WTC11 (cell line): ENCODE measurements at places on chromosomes 1 and 21. TPM values are rescaled to one million over a fixed set of nuclear protein-coding genes. Genes with fewer than 3 reads are reported as not detected.

Gene OR2T6
- total RNA-seq = not detected in 3 replicates

- DNase-seq = no peak
- peaks cover 7% of the 10 kb centered on the region; the same call in 1 of the 2 replicates for H3K27me3 ChIP-seq
- H3K27ac ChIP-seq = no peak overlapping the region
- no peaks in the 10 kb centered on the region for H3K4me1 ChIP-seq
Observed at GRCh38 chr1:30777060-30777903, 19.7 kb upstream of the LAPTM5 start.

DNA sequence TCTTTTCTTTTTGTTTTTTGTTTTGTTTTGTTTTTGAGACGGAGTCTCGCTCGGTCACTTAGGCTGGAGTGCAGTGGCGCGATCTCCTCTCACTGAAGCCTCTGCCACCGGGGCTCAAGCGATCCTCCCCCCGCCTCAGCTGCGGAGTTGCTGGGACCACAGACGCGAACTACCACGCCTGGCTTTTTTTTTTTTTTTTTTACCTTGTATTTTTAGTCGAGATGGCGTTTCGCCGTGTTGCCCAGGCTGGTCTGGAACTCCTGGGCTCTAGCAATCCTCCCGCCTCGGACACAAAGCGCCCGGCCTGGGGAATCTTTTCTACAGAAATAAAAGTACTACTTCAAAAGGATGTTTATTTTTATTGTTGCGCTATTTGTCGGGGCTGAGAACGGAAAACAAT, 1.1 kb upstream of the SETDB1 start:
- DNase-seq = peak; percentile 16
- peaks cover 13% of the 10 kb centered on the region for H3K4me1 ChIP-seq
- no peak overlapping the region for H3K27ac ChIP-seq
- peaks cover 26% of the 10 kb centered on the region for H3K36me3 ChIP-seq

DNA sequence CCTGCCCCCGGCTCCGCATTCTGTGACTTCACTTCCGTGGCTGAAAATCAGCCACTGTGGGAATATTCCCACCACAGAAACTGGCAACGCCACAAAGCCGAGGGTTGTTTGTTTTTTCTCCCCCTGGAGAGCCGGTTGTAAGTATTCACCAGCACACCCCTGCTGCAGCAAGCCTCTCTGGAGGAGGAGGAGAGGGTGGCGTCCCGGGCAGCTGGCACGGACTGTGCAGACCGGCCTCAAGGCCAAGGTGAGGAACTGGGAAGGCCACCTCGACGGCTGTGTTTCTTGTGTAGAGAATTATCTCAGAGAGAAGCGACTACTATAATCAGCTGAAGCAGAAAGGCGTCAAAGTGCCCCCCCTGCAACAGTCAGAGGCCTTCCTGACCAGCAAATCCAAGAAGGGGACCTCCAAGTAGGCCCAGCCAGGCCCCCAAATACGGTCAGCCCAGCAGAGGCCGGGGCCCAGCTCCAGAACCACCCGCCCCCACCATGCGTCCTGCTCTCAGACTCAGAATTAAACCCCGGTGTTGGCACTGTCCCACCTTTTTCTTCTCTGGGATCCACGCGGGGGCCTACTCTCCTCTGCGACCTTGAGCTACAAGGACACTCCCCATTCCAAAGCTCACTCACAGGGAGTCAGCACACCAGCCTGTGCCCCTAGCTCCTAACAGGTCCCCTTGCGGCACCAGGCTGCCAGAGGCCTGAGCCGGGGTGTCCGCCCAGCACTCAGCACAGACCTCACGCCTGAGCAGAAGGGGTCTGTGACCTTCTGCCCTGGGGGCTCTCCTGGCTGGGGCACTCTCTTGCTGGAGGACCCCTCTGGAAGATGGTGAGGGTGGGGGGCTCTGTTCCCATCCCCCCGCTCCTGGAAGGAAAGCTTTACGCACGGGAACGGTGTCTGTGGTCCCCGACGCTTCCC, 1.2 kb upstream of the SMIM1 start:
- H3K27ac ChIP-seq = no peak overlapping the region
- peaks cover 31% of the 10 kb centered on the region for H3K4me1 ChIP-seq
- H3K4me3 ChIP-seq = peak overlapping the region; percentile 64
- H3K27me3 ChIP-seq = peaks cover 10% of the 10 kb centered on the region
- peaks cover 2% of the 10 kb centered on the region; the same call in 1 of the 2 replicates for H3K36me3 ChIP-seq

- H3K4me1 ChIP-seq = peaks cover 15% of the 10 kb centered on the region
- no peak overlapping the region for H3K27ac ChIP-seq
- H3K36me3 ChIP-seq = no peaks in the 10 kb centered on the region
- H3K4me3 ChIP-seq = peak overlapping the region; percentile 68
- peaks cover 69% of the 10 kb centered on the region for H3K27me3 ChIP-seq
- DNase-seq = peak; percentile 72
Observed at GRCh38 chr1:146019231-146020057, 2.1 kb downstream of the HJV start.

DNA sequence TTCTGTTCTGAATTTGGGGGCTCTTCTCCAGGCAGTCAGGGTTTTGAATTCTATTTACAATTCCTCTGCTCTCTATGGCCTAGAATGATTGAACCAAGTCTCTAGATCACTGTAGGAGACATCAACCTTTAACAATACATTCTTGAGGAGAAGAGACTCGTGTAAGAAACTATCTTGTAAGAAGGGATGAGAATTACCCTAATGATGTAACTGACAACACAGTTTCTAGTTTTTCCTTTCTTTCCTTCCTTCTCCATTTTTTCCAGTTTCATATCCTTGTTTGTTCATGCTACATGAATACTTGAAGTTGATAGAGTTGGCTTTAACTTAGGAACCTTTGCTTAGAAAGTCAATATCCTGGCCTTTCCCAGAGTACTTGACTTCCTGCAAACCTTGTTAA, 1.3 kb upstream of the ATP1A1 start:
- peak overlapping the region; percentile 84 for H3K4me3 ChIP-seq
- H3K27ac ChIP-seq = no peak overlapping the region
- peaks cover 38% of the 10 kb centered on the region for H3K4me1 ChIP-seq
- peaks cover 21% of the 10 kb centered on the region for H3K27me3 ChIP-seq

DNA sequence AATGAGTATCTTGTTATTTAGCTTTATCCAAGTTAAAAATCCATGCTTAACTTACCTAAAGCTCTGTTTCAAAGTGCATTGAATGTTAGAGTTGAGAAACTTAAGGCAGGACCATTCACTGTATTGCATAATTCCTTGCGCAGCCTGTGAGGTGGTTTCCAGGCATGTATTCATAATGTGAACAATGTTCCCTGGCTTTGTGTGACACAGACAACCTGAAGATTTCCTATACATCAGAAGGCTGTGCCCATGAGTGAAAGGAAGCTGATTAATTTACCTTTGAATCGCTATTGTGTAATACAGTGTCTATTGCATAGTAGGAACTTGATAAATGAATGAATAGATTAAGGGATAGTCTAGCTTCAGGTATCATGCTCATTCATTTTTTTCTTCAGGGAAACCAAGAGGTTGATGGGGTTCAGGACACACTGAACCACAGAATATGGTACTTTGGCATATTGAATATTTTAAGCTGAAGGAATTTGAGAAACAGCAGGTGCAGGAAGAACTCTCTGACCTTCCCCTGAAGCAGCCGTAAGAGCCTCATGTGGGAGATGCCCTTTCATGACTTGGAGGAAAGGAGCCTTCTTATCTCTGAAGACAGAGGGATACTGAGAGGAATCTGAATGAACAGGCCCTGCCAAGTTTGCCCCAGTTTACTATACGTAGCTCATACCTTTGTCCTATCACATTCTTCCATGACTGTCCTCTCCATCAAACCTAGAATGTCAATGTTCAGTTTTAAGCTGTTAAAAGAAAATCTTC, 88.6 kb upstream of the GNG12 start:
- no peaks in the 10 kb centered on the region; the same call in 1 of the 2 replicates for H3K4me1 ChIP-seq
- H3K27me3 ChIP-seq = no peaks in the 10 kb centered on the region
- no peak for DNase-seq
- no peaks in the 10 kb centered on the region for H3K36me3 ChIP-seq
- no peak overlapping the region for H3K4me3 ChIP-seq

Gene TRIM33
- total RNA-seq = 42.0 to 44.5 TPM (median 42.7 TPM) in 3 replicates

- no peak for DNase-seq
- H3K4me1 ChIP-seq = no peaks in the 10 kb centered on the region
- no peak overlapping the region for H3K4me3 ChIP-seq
- H3K36me3 ChIP-seq = no peaks in the 10 kb centered on the region
- no peaks in the 10 kb centered on the region for H3K27me3 ChIP-seq
Observed at GRCh38 chr1:82697965-82698364, 897.2 kb downstream of the ADGRL2 start.

DNA sequence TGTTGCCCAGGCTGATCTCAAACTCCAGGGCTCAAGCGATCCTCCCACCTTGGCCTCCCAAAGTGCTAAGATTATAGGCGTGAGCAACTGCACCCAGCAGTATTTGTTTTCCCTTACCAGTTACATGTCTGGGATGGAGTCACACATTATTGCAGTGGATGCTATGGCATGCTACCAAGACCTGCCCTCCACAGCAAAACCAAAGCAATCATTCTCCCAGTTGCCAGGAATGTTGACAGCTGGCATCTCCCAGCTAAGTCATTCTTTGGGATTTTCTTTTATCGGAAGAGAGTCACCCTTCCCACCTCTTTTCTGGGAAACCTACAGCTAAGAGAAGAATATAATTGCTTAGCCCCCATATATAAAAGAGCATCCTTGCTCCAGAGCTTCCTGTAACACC, 49.4 kb upstream of the RGS7 start:
- peaks cover 3% of the 10 kb centered on the region for H3K4me1 ChIP-seq
- no peak overlapping the region for H3K27ac ChIP-seq
- no peaks in the 10 kb centered on the region for H3K36me3 ChIP-seq
- no peaks in the 10 kb centered on the region for H3K27me3 ChIP-seq
- H3K4me3 ChIP-seq = no peak overlapping the region

Gene CHAF1B
- 15.1 to 20.7 TPM (median 16.6 TPM) in 3 replicates for total RNA-seq

GRCh38 chr1:94413311-94413710, 4.9 kb upstream of the ABCD3 start:
- peaks cover 6% of the 10 kb centered on the region for H3K4me1 ChIP-seq
- no peak overlapping the region for H3K27ac ChIP-seq
- no peaks in the 10 kb centered on the region for H3K36me3 ChIP-seq

DNA sequence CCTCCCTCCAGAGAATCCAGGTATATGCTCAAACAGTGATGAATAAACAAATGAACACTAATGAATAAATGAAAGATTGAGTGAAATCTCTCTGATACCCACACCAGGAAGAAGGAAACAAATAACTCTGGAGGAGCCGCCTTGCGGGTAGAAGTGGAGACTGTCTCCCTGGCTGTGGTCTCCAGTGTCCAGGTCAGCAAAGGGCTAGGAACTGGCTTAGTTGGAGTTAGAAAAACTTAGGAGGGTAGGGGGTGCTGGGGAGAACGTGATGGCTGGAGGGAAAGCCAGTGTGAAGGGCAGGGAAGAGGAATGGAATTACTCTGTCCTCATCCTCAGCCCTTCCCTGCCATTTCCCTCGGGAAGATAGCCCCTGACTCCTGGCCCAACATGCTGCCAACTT, 537 bp downstream of the RHBDL2 start:
- no peak for DNase-seq
- no peak overlapping the region for H3K27ac ChIP-seq

GRCh38 chr1:171252482-171252881, 4.2 kb downstream of the FMO1 start:
- DNase-seq = no peak
- H3K4me3 ChIP-seq = peak overlapping the region; percentile 47

Gene TIAM1
- total RNA-seq = 25.2 to 28.7 TPM (median 28.2 TPM) in 3 replicates

Gene SEC16B
- 0.90 to 1.7 TPM (median 0.92 TPM) in 3 replicates for total RNA-seq

Gene CEPT1
- 29.3 to 38.1 TPM (median 33.8 TPM) in 3 replicates for total RNA-seq

GRCh38 chr1:58735586-58735985, 35.7 kb upstream of the MYSM1 start:
- H3K4me3 ChIP-seq = no peak overlapping the region
- H3K4me1 ChIP-seq = 0 out of 2 replicates have a peak, but pooled peaks cover 4% of the 10 kb centered on the region
- H3K27me3 ChIP-seq = no peaks in the 10 kb centered on the region
- peaks cover 4% of the 10 kb centered on the region for H3K36me3 ChIP-seq
- H3K27ac ChIP-seq = no peak overlapping the region
- DNase-seq = no peak

Gene CHIA
- total RNA-seq = not detected in 3 replicates

Gene FBXO2
- total RNA-seq = 58.2 to 68.2 TPM (median 63.7 TPM) in 3 replicates

Gene SMG7
- 52.3 to 58.2 TPM (median 57.8 TPM) in 3 replicates for total RNA-seq
